ENCODE measurements at places on chromosomes 1 and 21.

- DNase-seq = no peak
Observed at GRCh38 chr1:113275083-113275482, 115.2 kb upstream of the MAGI3 start.

DNA sequence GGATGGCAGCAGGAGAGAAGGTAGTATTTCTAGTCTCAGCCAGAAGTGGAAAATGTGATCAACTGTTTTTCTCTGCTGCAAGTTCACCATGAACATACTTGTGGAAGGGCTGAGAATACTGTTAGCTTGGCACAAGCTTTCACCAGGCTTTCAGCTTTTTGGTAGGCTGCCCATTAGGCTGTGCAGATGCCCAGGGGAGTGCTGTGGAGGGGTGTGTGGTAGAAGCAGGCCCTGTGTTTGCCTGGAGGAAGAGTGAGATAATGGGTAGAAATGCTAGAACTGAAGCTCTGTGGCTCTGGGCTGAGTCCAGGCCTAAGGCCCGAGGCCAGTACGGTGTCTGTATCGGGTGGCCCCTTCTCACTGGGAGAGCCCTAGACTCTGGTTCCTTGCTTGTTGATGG is 9.8 kb downstream of the DNAJC6 start:
- no peak for DNase-seq

DNA sequence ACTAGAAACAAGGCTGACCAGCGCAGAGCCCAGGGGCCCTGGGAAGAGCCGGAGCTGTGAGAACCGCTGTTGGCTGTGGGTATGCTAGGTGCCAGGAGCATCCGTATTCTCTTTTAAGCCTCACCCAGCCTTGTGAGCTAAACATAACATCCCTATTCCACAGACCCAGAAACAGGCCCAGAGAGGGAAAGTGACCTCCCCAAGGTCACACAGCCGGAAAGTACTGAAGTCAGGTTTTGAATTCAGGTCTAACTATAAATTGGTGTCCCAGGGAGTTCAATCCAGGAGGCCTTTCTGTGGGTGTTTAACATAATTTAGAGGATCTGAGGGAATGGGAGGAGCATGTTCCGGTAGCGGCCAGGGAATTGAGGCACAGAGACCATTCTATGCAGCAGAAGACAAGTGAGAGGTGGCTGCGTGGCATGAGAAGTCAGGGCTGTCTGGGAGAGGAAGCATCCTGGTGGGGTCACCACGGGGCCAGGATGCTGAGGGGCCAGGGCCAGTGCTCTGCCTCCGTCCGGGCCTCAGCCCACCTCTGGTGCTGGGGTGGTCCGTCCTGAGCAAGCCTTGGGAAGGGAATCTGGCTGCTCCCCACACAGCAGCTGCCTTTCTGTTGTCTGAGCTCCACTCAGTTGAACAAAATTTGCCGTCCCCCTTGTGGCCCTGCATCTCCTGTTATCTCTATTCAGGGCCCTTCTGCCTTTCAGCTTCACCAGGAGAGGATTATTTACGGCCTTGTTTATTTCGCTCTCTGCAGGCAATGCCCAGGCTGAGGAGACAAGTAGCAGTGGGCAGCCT is 338.8 kb upstream of the VAMP3 start:
- DNase-seq = no peak

DNA sequence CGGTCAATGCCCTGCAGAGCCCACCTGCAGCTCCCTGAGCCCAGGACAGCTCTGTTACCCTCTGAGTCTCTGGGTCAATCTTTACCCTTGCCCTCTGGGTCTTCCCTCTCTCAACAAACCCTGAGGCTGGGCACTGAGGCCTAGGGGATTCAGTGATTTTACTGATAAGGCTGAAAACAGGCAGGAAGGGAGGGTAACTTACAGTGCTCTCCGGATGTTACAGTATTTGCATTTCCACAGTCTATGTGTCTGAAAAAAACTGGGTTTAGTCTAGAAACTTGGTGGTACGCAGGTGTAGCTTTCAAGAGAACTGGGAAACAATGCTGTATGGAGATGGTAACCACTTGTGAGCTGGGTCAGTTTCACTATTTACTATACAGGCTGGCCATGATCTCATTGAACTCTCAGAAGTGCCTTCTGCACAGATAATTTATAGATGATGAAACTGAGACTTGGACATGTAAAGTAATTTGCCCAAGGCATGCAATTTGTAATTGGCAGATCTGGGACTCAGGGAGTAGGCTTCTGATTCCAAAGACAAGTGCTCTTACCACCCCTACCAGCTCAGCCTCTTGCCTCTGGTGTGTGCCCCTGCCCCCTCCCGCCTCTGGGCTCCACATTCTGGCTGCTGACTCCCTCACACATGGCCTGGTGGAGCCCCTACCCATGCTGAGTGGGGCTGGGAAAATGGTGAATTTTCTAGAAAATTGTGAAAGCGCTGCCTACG is 48.8 kb downstream of the TENT5C start:
- DNase-seq = no peak

DNA sequence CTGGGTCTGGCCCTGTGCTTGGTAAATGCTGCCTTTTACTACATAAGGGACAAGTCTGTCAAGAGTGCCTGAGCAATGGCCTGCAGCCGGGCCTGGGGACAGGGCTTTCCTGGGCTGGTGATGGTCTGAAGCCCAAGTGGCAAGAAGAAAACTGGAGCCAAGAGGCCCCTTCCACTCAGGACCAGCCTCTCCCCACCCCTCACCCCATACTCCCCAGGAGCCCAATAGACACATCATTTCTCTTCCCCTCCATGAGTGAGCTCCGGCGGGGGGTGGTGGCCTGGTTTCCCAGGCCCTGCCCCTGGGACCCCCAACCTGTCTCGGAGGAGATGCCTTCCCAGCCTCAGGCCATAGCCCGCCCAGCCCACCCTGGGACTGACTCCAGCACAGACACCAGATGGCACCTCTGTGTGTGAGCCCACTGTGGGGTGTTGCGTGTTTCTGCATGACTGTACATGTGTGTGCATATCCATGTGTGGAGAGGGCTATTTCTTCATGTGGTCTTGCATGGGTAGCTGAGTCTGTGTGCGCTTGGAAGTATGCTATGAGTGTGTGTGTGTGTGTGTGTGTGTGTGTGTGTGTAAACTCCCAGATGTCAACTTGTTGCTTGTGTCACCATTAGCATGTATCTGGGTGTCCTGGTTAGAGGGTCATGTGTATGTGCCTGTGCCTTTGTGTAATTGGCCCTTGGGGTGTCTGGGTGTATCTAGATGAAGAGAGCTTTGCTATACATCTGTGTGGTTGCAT is 14.3 kb upstream of the LRP8 start:
- no peak for DNase-seq

- no peak for DNase-seq
Observed at GRCh38 chr1:215375381-215375780, 191.7 kb upstream of the KCTD3 start.

DNA sequence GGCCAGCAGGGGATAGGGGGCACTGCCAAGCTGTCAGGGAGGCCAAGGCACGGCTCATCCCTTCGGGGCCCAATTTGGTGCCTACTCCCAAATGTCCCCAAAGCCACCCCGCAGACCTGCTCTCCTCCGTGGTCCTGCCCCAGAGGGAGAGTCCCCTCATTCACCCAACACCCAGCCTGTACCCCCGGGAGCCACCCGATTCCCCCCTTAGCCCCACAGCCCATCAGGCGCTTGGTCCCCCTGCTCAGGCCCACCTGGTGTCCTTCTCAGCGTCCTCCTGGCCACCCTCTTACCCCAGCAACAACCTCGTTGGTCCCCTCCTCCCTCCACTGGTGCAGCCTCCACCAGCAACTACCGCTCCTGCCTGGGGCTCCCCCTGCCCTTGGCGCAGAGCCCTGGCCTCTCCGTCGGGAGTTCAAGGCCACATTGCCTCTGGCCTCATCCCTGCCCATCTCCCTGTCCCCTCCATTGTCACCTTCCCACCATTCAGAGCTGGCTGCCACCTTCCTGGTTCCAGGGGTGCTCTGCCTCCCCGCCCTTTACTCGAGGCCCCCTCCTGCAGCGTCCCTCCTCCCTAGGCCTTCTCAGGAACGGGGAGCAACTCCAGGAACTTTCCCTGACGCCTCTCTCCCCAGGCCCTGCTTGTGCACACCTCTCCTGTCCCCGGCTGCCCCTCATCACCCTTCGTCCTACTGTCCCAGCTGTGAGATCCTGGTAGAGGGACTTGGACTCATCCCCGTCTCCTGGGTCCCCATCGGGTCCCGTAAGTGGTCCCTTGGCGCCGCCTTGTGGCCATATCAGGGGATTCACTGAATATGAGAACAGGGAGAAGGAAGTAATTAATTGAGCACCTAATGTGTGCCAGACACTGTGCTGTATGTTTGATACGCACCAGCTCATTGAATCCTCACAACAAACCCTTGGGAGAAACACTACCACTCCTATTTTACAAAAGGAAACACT is 73.9 kb downstream of the RAP1GAP start:
- DNase-seq = peak; percentile 60

- no peak for DNase-seq
Observed at GRCh38 chr1:225437710-225438437, 10.0 kb upstream of the LBR start.

DNA sequence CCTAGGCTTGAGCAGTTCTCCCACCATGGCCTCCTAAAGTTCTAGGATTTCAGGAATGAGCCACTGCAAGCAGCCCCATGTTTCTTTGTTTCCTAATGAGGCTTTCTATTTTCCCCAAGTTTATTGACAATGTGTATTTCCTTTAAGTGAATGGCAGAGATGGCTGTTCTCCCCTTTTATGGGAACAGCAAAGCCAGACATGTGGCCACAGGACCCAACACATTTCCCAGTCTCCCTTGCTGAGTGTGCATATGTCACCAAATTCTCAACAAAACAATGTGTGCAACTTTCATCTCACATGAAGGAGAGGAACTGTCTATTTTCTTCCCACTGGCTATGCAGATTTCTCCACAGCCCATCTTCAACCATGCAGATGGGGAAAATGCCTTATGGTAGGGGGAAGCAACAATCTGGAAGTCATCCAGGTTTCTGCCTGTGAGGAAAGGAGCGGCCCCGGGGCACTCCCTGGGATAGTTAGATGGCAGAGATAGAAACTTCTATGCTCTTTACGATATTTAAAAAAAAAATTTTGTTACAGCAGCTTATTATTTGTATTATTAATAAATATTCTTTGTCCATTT is 28.6 kb upstream of the MAP10 start:
- DNase-seq = no peak

DNA sequence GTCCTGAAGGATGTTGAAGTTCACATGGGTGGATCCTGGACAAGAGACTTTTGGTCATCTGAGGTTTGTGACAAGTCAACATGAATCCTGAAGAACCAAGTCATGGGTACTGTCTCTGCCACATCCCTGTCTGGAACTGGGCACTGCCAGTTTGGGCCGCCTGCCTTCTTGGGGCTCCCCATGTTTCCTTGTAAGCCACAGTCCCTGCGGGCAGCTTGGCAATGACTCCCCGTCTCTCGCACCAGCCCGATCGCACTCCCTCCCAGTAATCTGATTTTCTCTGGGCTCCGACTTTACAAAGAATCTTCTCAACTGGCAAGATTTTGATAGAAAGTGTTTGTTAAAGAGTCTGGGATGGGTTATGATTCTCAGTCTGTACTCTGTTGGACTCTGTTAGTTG is 80.4 kb downstream of the DDX20 start:
- no peak for DNase-seq
